Activated naive CD4-positive, alpha-beta T cell treated with Interleukin-2 at 50 U/mL for 16 hours (primary cell): ENCODE measurements at places on chromosomes 3 and 15.

GRCh38 chr15:65909831-65910230, 40.5 kb downstream of the RAB11A start:
- DNase-seq, result no peak

- no peak for DNase-seq
Observed at GRCh38 chr15:96199111-96199510, 131.4 kb upstream of the NR2F2 start.

DNA sequence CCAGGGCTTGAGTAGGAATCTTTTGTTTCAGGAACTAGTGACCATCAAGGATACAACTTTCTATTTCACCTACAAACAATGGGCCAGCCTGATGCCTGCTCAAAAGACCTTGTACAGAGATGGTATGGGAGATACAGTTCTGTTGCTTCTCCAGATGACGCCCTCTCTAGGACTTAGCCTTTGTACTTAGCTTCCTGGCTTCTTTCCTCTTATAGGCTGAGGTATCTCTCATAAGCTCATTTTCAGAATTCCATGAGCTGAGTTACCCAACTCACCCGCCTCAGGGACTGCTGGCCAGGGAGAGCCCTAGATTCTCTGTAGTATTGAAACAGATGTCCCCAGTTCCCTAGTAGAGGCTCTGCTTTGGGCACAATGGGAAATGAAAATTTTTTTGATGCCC, 8.6 kb upstream of the ZNF620 start:
- DNase-seq, result no peak

DNA sequence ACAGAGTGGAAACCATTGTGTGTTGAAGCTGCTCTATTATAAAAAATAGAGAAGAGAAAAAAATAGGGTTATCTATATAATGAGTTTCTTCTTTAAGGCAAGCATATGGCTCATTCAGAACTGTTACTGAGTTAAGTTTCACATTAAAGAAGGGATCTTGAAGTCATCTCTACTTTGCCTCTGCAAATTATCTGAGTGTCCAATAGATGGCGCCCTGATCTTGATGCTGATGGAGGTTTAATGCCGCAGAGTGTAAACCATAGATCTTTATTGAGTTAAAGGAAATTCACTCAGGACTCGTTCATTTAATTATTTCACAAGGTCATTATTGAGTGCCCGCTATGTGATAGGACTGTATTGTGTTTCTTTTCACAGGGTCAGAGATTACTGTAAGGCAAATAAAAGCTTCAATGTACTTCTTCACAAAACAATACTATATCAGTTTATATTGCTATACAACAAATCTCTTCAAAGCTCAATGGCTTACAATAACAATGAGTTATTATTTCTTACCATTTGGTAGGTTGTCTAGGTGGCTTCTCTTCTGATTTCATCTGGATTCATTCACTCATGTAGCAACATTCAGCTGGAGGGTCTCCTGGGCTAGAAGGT, 171.4 kb downstream of the NSUN3 start:
- no peak for DNase-seq

DNA sequence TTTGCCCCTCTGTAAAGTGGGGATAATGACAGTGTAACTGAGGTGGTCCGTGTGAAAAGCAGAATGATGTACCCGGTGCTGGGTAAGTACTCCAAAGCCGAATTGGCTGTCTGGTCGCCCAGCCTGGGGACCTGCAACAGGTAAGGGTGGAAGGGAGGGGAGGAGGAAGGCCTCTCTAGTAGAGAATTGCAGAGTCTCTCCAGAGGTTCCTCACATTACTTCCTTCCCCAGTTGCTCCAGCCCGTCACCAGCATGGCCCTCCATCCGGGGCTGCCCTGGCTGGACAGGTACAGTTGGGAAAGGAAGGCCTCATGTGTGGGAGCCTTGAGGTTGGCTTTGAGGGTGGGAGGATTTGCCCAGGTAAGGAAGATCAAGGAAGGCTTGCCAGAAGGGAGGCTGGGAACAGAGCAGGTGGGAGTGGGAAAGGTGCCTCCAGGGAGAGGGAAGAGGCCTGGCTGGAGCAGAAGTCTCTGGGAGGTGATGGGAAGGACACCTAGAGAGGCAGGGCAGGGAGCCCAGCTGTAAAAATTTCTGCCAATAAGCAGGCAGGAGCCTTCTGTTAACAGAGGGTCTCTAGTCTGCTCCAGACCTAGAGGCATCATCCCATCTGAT, 1.7 kb upstream of the PSTPIP1 start:
- DNase-seq, result no peak

- DNase-seq, result no peak
Observed at GRCh38 chr3:94607778-94608177, 544.9 kb downstream of the NSUN3 start.

DNA sequence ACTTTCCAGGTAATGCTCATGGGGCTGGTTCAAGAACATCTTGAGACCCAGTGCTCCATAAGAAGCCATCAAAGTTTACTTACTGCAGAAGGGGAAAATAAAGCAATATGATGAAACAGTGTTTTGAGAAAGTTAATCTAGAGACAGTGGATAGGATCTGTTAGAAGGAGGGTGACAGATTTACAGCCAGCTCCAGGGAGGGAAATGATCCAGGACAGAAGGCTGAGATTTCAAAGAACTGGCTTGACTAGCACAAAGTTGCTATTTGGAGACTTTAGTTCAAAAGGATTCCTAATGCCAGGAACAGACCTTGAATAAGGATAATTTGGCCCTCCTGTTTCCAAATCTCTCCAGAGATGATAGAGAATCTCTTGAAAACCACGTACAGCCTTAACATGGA, 166.5 kb upstream of the NECTIN3 start:
- no peak for DNase-seq

- DNase-seq, result no peak
Observed at GRCh38 chr3:59433546-59433945, 383.7 kb upstream of the CFAP20DC start.

DNA sequence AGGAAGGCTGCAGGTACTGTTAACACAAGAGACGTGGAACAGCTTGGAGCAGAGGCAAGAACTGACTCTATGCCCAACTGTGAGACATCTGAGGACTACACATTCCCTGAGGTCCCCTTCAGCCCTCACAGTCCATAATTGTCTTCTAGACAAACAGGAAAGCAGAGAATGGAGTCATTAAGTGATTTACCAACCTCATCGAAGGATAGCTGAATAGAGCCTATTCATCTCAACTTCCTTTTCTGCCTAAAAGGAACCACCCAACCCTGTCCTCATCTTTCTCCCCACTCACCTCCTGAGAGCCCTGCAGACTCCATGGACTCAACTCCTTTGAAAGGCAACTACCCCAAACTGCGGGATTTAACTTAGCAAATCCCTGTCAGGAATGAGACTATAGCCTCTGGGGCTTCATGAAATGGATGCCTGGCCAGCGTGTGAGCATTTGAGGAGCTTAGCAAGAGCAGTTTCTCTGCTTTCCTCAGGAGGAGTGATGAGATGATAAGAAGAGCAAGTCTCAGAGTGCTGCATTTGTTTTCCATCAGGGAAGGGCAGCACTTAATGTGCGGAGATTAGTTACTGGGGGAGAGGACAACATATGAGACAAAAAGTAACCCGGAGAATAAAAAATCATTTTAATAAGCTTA, 61.5 kb upstream of the FILIP1L start:
- DNase-seq, result no peak

- DNase-seq, result peak; percentile 73
Observed at GRCh38 chr15:60573936-60574335, 95.0 kb upstream of the ICE2 start.

- no peak for DNase-seq
Observed at GRCh38 chr15:77081971-77082370, 11.1 kb upstream of the TSPAN3 start.

- DNase-seq, result no peak
Observed at GRCh38 chr3:104614564-104614963, 752.1 kb upstream of the ALCAM start.
